ENCODE measurements at places on chromosomes 7 and 10.

DNA sequence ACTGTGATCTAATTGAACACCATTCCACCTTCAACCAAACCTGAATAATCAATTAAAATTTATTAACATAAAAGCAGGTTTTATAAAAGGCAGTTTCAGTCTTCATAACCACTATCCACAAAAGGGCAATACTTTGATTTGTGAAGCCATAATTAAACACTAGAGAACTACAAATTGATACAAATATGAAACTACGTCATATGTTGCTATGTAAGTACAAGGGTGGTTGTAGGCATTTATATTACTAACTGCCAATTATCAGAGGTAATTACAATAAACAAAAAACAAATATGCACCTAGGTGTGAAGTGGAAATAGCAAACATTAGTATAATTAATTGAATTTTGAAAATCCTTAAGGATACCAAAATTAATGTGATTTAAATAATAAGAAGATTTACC is 368.5 kb upstream of the PCDH15 start:
- no peak for DNase-seq

DNA sequence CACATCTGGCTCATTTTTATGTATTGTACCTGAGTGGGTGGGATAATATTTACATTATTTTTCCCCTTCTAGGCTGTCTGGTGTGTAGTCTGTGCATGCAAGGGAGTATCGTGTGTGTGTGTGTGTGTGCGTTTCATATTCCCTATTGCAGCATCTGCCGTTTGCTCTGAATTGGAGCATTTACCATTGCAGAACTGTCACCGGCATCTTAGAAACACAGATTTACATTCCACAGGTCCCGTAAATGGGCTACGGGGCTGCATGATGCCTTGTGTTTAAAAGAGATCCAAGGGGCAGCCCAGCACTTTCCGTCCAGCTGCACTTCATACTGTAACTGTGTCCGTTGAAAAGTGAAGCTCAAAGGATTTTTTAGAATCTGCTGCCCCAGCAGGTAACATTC is 167.1 kb upstream of the KIAA1217 start:
- no peak for DNase-seq

- DNase-seq: no peak
These were observed 77.8 kb upstream of the NRP1 start for GRCh38 chr10:33412241-33412640.

DNA sequence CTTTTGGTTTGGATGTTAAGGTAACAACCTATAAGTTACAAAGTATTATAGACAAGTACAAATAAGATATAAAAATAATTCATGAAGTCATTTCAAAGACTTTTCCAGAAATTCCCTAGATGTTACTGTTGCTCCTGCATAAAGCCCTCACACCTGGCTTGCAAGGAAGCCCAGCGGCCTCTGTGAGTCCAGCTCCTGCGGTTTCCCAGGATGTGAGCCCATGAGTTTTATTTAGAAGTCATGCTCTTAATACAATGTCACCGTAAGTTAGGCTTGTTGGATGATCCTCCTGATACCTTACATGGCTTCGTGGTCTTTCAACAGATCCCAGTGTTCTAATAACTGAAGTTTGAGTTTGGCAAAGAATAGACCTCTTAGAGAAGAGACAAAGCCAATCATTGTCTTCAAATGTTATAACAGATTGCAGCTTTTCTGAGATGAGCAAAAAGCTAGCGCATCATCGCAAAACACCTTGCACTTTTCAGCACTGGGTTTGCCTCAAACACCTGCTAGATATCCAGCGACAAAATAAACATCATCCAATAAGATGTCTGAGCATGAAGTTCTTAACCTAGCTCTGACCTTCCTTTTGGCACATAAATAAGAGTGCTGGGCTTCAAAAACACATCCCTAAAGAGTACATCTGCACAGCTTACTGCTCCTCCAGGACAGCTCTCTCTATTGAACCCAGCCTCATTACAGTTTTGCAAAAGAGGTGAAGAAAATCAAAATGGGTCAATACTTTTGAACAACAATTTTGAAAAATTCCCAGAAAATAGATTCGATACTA is 3.6 kb downstream of the FAM171A1 start:
- no peak for DNase-seq

GRCh38 chr7:3356173-3356572 is 55.1 kb downstream of the SDK1 start:
- no peak for DNase-seq

GRCh38 chr10:35565602-35566081 is 39.5 kb upstream of the GJD4 start:
- DNase-seq: no peak
